ENCODE measurements at places on chromosomes 5 and 9. TPM values are rescaled to one million over a fixed set of nuclear protein-coding genes. Genes with fewer than 3 reads are reported as not detected.

Gene CDK7
- total RNA-seq = 35.3 TPM

Gene TRMT10B
- total RNA-seq = 2.2 TPM

Gene SELENOP
- 30.4 TPM for total RNA-seq

Gene SH3RF2
- 1.0 TPM for total RNA-seq

Gene GDA
- under 0.01 TPM for total RNA-seq

Gene HK3
- not detected for total RNA-seq

Gene MAP1B
- 130 TPM for total RNA-seq

Gene IL4
- not detected for total RNA-seq
